BE2C (cell line): ENCODE measurements at places on chromosomes 3 and 15.
A peak's percentile ranks its signal among the peaks of the same experiment; 100 is the strongest.

DNA sequence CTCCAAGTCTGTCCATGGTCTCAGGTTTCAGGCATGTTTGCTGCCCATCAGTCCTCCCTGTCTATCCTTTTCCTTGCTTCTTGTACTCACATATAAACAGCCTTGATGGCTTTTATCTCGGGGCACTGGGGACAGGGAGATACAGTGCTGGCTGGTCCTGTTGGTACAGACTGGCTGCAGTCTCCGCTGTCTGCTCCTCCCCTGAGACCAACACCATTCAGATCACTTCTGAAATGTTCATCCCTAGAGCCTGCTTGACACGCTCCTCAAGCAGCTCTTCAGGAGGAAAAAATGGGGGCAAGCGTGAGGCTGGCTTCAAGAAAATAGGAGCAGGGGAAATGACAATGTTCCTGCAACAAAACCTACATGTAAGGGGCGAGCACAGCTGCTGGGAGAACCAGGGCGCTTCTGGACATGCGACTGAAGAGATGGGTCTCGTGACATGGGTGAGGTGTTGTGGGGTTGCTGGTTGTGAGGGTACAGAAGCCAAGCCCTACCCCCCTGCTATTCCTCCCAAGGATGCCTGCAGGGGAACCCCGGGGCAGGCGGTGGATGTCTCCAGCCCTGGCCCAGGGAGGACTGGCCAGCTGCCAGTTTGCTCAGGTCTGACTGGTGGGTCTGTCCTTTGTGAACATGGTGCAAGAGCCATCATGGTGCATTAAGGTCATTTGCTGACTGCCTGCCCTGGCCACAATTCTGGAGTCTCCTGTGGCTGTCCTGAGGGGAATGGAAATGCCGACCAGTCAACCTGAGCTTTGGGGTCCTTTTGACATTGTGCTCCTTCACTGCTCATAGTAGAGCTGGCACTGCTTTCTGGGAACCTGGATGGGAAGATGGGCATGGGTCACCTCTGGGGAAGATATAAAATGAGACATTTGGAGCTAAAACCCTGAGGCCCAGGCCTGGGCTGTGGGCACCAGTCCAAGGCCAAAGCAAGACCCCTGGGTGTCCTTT lies 40.1 kb downstream of the KY start:
- peak; percentile 42 for DNase-seq

DNA sequence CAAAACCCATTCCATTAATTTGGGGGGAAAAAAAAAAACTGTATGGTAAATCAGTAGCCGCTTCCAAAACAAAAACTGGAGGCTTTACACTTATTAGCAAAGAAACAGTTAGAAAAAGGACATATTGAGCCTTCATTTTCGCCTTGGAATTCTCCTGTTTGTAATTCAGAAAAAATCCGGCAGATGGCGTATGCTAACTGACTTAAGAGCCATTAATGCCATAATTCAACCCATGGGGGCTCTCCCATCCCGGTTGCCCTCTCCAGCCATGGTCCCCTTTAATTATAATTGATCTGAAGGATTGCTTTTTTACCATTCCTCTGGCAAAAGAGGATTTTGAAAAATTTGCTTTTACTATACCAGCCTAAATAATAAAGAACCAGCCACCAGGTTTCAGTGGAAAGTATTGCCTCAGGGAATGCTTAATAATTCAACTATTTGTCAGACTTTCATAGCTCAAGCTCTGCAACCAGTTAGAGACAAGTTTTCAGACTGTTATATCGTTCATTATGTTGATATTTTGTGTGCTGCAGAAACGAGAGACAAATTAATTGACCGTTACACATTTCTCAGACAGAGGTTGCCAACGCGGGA lies 9.4 kb upstream of the RPL24 start:
- DNase-seq, result peak; percentile 50

DNA sequence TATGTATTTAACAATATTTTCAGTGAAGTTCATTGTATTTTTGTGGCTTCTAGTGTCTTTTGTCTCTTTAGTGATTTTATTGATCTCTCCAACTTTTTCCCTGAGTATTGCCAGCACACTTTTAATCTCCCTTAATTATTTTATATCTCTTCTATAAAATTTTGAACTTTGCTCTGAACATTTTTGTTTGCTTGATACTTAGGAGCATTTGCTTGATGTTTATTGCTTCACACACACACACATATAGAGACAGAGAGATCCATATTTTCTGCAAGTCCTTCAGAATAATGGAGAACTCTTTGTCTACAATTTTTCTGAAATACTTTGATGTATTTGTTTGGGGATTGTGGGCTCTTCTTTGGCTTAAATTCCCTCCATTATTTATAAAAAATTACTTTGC lies 213.8 kb downstream of the SLC9A9 start:
- DNase-seq, result no peak

DNA sequence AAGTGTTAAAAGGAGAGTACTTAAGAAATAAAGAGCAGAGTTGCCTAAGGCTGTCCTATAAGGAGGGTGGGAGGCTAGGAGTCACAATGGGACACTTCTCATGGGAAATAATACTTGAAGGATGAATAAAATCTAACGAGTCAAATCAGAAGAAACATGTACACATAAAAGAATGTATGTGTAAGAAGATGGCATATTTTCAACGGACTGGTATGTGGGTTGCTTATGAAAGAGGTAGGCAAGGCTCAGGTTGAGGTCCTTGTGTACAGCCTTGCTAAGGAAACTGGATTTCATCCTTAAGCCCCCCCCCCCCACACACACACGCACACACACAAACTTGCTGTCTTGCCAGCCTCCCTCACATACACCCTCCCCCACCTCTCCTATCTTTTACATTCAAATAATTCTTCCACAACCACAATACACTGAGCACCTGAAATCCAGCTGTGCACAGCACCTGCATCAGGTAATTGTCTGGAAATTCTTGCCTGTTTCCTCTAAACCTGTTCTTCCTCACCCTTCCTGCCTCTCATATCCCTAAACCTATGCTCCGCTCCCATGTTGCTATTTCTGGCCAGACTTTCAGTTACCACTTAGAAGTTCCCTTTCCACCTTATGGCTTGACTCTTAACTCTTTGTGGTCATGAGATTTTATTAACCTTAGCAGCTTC lies 79.2 kb downstream of the FMN1 start:
- DNase-seq, result no peak

DNA sequence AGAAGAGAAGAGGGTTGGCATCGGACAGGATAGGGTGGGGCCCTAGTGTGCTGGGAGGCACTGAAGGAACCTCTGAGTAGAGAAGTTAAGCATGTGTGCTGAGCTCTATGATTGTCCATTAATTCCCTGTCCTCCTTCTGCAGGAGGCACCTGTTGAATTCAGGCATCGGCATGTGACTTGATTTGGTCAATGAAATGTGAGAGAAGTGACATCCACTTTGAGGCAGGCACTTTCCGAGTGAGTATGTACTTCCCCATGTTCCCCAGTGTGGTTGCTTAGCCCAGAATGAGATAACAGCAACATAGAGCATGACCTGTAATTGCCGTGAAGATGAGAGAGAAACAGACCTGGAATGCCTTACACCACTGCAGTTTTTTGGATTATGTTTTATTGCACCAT lies 224.8 kb downstream of the RPLP1 start:
- no peak for DNase-seq

GRCh38 chr3:101521211-101521701 lies 8.2 kb upstream of the SENP7 start:
- DNase-seq, result no peak

DNA sequence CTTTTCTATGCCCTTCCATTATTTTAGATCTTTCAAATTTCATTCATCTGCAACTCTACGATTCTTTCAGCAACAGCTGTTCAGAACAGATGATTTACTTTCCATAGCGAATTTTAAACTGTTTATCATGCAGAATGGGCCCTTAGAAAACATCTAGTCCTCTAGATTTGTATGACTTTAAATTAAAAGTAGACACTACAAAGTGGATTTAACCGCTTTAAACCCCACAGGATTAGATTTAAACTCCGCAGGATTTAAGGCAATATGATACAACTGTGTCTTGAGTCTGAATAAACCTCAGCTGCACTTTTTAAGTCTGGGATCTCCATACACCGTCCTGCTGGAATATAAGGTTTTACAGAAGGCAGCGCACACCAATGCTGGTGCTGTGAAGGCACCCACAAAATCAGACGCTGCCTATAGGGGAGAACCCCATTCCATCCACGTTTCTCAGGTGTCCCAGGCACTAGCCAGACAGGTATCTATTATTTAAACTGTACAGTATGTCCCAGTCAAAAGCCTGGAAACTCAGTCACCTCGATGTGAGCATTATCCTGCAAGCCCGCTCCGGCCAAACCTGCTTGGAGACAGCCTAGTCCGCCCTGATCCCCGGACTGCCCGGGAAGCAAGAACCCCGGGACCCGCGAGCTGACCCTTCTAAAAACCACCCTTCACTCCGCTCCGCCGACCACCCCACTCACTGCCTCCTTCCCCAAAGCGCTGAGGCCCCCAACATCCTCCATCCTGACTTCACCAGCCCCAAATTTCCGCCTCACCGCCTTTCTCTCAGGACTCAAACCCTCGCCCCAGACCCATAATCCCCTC lies 768 bp downstream of the ANO10 start:
- DNase-seq, result peak; percentile 5

DNA sequence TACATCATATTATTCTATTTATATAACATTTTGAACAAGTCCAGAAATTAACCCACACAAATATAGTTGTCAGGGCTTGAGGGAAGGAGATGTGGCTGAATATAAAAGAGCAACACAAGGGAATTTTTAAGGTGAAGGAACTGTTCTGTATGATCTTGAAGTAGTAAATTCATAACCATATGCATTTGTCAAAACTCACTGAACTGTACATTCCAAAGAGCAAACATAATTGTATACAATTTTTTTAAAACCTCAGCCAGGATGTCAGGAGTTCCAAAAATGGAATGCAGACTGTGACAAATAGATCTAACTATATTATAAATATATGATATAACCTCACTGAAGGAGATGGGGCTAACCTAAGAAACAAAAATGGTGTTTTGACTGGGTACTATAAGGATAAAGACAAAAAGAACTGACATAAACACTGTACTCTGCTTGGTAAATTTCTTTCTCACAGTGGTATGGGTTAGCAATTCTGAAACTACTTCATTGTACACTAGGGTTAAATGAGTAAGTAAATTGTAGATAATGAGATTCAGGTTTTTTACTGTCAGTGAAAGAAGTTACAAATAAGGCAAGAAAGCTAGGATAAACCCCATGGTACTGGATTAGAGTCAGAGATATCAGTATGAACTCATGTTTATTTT lies 14.4 kb downstream of the GOLGB1 start:
- no peak for DNase-seq

DNA sequence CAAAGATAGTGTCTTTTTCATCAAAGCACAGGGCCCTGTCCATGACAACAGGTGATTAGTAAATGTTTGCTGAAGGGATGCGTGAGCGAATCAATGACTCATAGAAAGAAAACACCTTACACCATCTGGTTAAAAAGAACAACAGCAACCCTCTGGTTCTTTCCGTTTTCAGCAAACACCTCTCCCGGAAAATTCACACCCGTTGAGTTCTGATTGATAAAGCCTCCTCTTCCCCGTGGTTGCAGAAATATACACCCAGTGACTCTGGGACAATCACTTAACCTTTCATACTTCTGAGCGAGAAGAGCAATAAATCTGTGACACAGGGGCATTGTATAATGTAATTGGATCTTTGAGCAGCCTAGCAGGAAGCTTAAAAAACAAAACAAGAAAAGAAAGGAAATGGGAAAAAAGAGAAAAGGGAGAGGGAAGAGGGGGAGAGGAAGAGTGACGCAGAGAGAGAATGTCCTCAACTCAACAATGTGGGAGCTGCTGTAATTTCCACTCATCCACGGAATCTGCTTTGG lies 37.6 kb downstream of the ADAMTS9 start:
- DNase-seq, result no peak

- DNase-seq, result no peak
Measured at GRCh38 chr15:69556344-69556743, 103.7 kb downstream of the RPLP1 start.

- DNase-seq, result no peak
Measured at GRCh38 chr15:38886315-38887163, 321.9 kb upstream of the RASGRP1 start.

GRCh38 chr3:52289338-52289746 lies 1.7 kb downstream of the GLYCTK start:
- no peak for DNase-seq

GRCh38 chr15:79329171-79329611 lies 18.3 kb downstream of the TMED3 start:
- peak; percentile 42 for DNase-seq

DNA sequence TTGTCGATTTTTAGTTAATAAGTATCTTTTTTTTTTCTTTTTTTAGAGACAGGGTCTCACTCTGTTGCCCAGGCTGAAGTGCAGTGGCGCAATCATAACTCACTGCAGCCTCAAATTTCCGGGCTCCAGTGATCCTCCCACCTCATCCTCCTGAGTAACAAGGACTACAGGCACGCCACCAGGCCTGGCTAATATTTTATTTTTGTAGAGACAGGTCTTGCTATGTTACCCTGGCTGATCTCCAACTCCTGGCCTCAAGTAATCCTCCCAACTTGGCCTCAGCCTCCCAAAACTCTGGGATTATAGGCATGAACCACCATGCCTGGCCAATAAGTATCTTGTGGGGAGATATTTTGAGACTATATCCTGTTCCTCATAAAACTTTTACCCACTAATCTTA lies 29.4 kb upstream of the ARID3B start:
- DNase-seq, result no peak

DNA sequence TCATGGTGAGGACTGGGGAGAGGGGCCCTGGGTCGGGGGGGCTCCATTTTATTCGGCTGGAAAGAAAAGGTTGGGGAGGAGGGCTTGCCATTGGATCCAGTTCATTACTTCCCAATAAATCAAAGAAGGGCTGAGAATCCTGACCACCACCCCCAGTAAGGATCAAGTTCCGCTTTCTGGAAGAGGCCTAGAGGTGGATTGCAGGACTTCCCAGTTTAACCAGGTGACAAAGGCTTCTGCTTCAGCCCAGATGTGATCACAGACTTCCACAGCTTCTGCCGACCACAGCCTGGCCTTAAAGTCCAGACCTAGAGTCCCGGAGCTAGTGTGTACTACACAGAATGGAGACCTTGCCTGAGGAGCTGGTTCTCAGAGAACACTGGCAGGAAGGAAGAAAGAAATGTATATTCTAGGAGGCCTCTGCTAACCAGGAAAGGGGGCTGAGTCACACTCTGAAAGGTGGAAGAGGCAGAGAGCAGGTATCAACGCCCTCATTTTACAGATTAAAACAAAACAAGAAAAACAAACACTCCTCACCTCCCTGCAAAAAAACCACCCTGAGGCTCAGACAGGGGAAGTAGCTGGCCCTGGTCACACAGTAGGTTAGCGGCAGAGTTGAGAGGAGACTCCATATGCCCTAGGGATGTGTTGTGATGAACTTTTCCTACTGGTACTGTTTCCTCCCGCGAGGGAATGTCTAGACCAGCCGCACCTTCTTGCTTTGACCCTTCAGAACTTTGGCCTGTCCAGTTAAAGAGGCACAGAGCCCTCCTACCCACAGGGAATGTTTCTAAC lies 1.1 kb upstream of the CEMIP start:
- DNase-seq, result no peak

- no peak for DNase-seq
Measured at GRCh38 chr15:67031331-67031730, 34.1 kb upstream of the SMAD3 start.
